Tibial nerve (tissue), 4 donors: ENCODE measurements at places on chromosomes 13 and 19. TPM values are rescaled to one million over a fixed set of nuclear protein-coding genes. Genes with fewer than 3 reads are reported as not detected.

- no peak for DNase-seq
Measured at GRCh38 chr13:100519626-100520025, 69.0 kb downstream of the GGACT start.

- DNase-seq: no peak
Measured at GRCh38 chr13:110330491-110331011, 23.5 kb downstream of the COL4A2 start.

DNA sequence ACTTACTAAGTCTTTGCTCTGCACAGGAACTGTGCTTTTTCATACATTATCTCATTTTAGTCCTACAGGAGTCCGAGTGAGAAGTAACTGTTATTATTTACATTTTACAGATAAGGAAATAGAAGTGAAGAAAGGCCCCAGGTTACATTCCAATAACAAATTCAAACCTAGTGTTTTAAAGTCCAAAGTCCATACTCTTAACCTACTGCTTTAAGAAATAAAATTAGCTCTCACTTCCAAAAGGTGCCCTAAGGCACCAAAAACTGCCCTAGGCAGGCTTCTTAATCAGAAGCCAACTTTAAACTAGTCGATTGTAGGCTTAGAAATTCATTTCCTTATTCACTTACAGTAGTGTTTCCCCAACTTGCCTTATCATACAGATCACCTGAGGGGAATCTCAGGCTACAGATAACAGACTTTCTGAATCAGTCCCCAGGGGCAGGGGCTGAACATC is 555.9 kb downstream of the DIAPH3 start:
- no peak for DNase-seq

- DNase-seq: no peak
Measured at GRCh38 chr19:6126335-6126974, 9.0 kb upstream of the ACSBG2 start.

GRCh38 chr13:111282425-111282824 is 38.0 kb upstream of the TEX29 start:
- DNase-seq: no peak

- no peak for DNase-seq
Measured at GRCh38 chr13:109154546-109154945, 525.1 kb downstream of the MYO16 start.

DNA sequence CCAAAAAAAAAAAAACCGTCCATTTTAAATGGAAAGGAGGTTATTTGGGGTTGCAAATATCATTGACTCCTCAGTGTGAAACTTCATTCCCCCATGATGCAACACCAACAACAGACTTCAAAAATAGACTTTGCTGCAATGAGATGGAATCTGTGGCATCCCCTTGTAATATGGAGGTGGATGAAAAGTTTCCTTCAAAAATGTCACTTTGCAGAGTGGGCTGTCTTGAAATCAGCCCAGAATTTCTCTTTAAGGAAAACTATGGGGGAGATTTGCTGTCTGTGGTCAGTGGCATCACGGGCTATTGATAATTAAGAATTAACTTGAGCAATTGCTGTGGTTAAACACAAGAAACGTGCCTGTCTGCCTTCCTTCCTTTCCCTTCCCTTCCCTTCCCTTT is 1.5 kb downstream of the GPR18 start:
- no peak for DNase-seq

Gene ZNF607
- 14.1 TPM for total RNA-seq

Gene OR10H2
- not detected for total RNA-seq

- no peak for DNase-seq
Measured at GRCh38 chr19:28264556-28264955, 948.4 kb downstream of the UQCRFS1 start.

Gene ZNF541
- total RNA-seq: 0.66 TPM

Gene C13orf42
- not detected for total RNA-seq

Gene C19orf44
- total RNA-seq: 17.7 TPM

DNA sequence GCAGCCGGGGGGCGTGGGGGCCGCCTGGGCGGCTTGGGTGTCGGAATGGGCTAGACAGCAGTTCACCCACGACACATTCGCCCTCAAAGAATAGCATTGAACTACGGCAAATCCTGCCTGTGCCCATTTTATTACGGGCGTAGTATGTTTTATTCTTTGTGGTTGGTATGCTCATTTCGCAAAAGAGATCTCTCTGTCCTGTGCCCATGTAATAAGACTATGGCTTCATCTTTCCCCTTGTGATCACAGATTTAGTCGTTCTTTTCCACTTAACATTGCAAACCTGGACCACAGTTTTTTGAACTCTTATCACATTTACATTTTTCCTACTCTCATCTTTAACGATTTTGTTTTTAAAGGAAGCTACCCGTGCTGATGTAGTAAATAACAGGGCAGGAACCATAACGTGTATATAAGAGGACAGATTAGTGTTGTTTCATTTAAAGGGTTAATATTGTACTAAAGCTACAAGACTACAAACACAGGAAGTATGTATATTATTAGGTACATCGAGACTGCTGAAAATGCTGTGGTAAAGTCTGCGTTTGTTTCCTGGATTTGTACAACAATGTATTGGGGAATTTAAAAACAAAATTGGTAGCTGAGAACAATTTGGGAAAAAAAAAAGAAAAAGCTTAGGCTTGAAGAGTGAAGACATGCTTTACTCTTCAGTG is 3.2 kb upstream of the MYCBP2 start:
- no peak for DNase-seq

- DNase-seq: no peak
Measured at GRCh38 chr19:35789978-35790944, 14.9 kb downstream of the ARHGAP33 start.

DNA sequence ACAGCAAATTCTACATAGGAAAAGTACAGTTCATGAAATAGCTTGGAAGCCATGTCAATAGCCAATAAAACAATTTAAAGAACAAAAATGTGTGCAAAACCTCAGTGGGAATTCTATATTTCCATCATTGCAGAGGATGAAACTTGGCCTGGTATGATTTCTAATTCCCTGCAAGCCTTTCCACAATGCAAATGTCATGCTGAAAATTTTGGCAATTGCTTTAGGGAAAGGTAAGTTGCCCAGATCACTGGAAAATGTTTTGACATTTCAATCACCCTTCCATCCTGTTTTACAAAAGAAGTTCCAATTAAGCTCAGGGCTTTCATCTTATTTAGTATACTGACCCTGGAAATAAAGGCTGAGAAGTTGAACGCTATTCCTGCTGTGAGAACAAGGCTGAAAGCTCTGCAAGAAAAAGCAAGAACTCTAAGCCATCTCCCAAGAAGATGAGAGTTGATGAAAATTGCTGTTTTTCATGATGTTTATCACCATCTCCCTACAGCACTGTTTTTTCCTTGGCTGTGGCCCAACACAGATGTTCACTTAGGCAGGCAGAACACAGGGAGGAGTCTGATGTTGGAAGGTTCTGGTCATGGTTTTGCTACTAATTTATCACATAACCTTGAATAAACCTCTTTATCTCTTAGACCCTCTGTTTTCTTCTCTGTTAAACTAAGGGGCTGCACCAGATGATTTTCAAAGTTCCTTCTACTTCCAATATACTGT is 263.7 kb downstream of the KCTD12 start:
- DNase-seq: peak; percentile 36

Gene OLFM2
- total RNA-seq: 12.6 TPM

- no peak for DNase-seq
Measured at GRCh38 chr13:21883713-21884112, 212.8 kb downstream of the FGF9 start.

Gene SHANK1
- 0.21 TPM for total RNA-seq

DNA sequence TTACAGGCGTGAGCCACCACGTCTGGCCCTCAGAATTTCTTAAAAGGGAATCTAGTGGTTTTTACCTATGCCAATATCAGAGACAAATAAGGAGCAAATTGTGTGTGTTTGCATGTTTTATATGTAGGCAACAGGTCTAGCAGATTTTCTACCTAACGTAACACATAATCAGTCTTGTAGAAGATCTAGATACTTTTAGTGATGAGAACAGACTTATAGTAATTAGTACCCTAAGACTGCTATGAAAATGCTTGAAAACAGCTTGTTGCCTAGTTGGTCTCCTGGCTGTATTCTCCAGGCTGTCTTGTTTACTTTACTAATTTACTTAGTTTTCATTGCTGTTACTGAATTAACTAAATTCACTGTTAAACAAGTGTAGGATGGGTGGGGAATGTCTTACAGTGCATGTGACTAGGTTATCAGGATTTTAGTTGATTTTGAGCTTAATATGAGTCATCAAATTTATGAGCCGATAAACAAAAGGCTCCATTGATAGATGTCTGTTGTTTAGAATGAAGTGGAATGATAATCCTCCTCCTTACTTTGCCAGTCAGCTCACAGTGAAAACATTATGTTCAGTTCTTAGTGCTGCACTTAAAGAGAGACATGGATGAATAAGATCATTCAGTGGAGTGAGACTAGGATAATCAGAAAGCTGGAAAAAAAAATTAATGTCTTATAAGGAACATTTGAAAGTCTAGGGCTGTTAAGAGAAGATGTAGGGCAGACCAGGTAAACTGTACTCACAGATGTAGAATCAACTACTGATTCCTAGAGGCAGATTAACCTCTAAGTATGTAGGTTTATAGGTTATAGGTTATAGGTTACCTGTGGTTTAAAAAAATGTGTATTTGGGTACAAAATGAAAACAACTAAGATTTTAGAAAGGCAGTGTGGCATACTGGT is 22.4 kb downstream of the GTF2F2 start:
- no peak for DNase-seq

GRCh38 chr19:56112313-56112709 is 8.8 kb downstream of the ZNF787 start:
- no peak for DNase-seq

DNA sequence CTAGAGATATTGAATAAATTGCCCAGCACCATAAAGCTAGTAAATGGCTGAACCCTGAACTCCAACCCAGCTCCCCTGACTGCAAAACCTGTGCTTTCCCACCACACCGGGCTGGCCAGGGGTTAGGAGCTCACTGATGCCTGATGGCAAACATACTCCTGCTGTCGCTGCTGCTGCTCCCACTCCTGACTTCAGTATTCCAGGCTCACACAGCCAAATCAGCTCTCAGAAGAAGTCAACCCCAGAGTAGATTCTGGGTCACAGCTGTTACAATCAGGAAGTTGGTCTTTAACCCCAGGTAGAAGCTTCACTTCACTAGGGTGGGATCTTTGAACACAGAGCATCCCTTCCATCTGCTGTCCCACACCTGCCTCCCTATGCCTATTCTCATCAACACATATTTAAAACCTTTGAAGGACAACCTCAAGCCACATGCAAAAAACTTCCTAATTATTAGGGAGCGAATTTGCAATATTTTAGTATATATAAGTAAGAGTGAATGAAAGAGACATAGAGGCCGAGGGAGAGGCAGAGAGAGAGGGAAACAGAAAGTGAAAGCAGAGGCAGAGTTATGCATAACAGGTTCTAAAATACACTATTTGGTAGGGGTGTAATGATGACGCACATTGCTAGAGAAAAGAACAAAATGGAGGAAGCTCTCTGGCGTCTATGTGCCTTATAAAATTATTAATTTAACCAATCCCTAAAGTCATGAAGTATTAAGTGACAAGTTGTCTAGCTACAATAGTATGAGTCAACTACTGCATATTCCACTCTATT is 99.4 kb upstream of the SERP2 start:
- DNase-seq: no peak

DNA sequence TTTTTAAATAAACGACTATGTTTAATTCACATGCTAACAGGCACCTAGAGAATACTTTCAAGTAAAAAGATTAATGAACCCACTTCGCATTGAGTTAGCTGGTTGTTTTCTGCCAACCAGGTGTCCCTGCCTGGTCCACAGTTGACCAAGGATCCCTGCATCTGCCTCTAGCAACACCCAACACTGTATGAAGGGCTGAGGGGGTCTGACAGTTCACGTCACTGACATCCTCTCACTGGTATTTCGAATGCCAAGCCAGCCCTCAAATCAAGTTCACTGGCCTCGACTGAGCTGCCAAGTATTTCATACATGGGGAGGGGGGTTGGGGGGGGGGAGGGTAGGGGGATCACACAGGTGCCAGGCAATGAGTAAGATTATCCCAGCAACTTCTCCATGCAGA is 25.4 kb downstream of the SLC25A30 start:
- no peak for DNase-seq

DNA sequence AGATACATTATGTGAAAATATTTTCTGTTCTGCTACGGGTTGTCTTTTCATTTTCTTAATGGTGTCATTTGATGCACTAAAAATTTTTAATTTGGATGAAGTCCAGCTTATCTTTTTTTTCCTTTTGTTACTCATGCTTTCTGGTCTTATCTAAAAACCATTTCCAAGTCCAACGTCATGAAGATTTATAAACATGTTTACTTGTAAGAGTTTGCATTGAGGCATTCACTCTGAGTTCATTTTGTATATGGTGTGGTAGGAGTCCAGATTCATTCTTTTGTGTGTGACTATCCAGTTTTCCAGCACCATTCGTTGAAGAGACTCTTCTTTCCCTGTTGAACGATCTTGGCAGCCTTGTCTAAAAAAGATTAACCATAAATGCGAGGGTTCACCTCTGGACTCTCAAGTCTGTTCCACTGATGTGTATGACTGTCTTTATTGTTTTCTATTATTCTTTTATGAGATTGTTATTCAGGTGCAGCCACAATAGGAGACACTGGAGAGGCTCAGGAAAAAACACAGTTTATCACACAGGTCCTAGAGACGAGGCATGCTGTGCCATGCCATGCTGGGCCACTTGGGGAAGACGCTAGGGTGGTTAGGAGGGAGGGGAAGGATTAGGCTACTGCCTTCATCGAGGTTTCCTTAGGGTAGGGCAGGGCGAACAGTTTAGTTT is 35.0 kb downstream of the NAA16 start:
- no peak for DNase-seq

- no peak for DNase-seq
Measured at GRCh38 chr13:47929156-47929555, 71.9 kb downstream of the SUCLA2 start.

- no peak for DNase-seq
Measured at GRCh38 chr13:42011601-42012350, 36.7 kb upstream of the DGKH start.

DNA sequence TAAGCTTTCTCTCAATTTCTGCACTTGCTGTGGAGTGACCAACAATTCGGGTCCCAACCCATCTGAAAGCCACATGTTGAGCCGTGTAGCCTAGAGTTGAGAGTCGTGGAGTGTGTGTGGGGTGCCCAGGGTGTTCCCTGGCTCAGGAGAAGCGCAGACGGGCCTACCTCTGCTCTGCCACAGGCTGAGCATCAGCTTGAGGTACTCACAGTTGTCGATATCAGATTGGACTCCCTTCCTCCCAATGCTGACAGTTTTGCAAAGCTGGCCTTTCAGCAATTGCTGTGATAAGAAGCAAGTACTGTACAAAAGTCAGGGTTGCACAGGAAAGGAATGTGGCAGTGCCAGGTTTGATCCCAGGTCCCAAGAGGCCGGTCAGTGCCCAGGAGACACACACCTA is 133.4 kb upstream of the SPACA7 start:
- DNase-seq: no peak

DNA sequence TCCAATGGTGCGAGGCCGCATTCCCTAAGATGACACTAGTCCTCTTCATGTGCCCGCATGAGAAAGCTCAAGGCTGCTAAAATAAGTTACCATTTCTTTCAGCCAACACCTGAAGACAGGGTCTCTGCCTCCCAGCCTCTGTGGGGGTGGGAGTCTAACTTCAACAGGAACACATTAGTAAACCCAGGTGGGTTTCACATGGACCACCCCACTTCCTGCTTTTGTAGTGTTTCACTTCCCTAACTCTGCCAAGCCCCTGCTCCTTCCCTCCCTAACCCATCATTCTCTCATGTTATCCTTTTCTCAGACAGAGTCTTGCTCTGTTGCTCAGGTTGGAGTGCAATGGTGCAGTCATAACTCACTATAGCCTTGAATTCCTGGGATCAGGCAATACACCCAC is 783.6 kb downstream of the UQCRFS1 start:
- DNase-seq: no peak

Gene LILRB5
- total RNA-seq: 8.3 TPM
